Keratinocyte (primary cell): ENCODE measurements at places on chromosomes 3 and 15.
A peak's percentile ranks its signal among the peaks of the same experiment; 100 is the strongest.

DNA sequence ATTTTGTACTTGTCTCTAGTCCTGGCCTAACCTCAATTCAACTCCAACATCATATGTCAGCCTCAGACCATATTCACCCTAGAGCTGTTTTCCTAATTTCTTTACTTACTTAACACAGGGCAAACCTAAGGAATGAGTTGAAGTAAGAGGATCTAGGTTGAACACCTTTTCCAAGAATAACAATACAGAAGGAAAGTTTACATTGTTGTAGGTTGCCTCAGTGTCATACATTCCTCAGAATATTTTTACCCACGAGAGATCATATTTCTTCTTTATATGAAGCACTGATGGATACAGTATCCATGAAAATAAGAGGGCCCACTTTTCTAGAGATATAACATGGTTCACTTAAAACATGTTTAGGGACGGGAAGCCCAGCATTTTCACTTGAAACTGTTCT lies 369.5 kb downstream of the CNTN6 start:
- DNase-seq, result no peak

DNA sequence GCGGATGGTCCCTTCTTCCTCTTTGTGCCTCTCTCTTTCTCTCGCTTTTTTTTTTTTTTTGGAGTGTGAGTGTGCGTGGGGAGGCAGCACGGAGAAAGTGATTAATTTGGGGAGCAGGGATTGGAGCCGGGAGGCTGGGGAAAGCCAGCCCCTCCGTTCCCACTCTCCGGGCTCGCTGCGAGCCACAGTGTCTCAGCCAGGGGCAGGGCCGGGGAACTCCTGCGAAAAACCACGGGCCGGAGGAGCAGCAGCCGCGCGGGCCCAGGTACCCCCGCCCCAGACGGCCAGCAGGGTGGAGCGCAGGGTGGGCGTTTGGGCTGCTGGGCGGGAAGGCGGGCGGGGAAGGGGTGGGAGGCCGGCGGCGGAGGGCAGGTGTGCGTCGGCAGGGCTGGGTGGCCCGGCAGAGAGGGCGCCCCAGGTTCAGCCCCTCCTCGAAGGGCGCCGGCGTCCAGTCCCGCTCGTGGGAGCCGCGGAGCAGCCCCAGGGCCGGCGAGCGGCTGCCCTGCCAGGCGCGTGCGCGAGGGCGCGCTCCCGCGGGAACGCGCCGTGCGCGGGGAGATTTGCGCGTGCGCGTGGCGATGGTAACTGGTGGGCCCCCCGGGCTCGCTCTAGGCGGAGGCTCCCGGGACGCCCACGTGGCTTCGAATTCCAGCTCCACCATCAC lies 1.4 kb downstream of the CHL1 start:
- no peak for DNase-seq

DNA sequence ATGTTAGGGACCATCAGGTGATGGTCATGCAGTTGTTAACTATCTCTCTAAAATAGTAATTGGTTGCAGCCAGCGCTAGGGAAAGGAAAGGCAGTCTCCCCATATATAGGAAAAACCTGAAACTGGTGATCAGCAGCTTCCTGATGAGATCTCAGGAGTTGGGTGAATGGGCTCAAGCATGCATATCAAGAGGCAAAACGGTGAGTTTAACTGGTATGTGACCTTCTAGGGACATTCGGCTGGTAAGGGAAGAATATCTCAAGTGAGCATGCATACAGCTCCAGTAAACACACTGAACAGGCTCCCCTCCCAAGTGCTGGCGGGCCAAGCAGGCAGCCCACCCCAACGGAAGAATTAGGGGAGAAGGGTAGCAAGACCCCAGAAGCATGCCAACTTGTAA lies 49.3 kb upstream of the ROBO2 start:
- DNase-seq, result no peak

- no peak for DNase-seq
Measured at GRCh38 chr3:111541911-111542483, at the start of gene CD96. Gene CD96, plus strand, starts transcription at chr3:111542197. Its CDS starts 52 bp downstream, at chr3:111542249.

GRCh38 chr3:139312416-139312815 lies 31.4 kb upstream of the MRPS22 start:
- DNase-seq, result no peak

DNA sequence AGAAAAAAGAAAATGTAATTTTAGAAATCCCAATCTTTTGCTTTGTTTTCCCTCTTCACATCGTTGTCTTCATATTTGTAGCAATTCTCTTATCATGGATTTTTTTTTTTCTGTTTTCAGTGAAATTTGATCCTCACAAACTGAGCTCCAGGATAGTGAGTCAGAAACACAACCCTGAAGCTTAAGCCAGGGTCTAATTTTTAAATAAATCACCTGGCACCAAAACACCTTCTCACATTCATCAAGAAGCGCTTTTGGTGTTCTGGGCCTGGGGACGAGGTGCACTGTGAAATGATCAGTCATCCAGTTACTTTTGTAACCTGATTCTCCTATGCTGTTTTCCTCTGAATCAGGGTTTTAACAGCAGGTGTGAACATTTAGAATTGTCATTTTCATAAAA lies 87.7 kb downstream of the REC114 start:
- DNase-seq, result no peak

DNA sequence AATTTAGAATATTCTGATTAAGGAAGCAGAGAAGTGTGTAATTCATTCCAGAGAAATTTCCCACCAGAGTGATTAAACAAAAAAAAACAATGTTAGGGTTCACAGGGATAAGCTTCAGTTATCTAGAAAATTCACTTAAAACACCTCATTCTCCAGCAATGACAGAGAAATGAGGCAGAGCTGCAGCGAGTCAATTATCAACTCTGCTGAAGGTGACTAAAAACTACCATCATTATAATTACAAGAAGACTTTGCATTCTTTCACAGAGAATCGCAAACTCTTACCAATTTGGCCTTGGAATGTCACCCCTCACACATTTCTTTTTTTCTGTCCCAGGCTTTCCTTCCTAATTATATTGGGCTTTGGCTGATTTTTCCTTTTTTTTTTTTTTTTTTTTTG lies 117.1 kb downstream of the RAB11A start:
- no peak for DNase-seq

DNA sequence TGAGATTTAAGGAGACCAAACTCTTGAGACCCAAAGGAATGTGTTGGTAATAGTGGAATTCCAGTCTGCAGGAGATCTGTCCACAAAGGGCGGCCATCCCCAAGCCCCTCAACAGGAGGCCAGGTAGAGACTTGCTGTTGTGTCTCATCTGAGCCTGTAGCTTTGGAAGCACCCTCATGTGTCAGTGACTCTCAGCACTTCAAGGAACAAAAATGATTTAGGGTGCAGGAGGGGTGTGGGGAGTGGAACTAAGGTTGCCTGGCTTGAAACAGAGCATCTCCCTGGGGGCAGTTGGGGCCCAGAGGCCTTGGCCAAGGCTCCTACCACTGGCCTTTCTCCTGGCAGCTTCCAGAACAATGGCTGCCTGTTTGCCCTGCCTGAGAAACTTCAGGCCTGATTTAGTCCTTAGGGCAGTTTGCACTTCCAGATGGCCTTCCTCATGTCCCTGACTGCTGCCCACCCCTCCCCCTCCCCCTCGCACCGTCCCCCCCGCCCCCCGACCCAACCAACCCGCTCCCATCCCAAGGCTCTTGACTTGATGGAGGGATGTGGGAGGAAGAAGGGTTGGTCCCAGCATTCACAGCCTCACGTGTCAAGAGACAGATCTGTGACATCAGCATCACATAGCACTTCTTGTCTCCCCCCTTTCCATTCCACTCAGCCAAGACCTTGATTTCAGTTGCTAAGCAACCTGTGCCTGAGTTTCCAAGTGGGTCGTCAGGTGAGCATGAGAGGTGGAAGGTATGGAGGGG lies 77.1 kb downstream of the CORO2B start:
- no peak for DNase-seq

DNA sequence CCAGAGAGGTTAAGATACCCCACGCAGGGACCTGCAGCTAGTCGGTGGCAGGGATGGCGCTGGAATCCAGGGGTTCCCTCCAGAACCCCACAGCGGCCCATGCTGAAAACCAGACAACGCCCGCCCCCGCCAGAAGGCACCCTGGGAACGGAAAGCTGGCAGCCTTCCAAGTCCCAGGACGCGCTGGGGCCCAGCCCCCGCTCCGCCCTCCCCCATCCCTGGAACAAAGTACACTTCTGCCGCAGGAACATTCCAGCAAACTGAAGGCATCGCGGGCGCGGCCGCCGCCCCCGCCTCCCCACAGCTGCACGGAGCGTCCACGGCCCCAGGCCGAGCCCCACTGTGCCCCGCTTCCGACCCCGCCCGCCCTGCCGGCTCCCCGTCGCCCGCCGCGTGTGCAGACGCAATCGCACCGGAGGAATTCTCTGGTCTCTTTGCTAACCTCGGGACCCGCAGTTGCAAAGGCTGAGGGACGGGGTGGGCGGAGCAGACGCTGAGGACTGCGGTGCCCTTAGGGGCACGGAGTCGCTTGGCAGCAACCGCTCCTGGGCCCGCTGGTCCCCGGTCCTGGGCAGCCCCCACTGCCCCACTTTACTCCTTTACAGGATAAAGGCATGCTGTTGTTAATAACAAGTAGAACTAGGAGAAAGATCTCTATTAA lies 44.8 kb upstream of the RNU6-1 start:
- peak; percentile 42 for DNase-seq

DNA sequence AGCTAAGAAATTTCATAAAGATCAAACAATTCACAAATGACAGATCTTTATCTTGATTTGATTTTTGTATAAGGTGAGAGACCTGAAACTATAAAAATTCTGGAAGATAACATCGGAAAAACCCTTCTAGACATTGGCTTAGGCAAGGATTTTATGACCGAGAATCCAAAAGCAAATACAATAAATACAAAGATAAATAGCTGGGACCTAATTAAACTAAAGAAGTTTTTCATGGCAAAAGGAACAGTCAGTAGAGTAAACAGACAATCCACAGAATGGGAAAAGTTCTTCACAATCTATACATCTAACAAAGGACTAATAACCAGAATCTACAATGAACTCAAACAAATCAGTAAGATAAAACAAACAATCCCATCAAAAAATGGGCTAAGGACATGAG lies 116.9 kb upstream of the BCHE start:
- no peak for DNase-seq

GRCh38 chr3:149621218-149622005 lies 36.4 kb downstream of the WWTR1 start:
- DNase-seq, result no peak

DNA sequence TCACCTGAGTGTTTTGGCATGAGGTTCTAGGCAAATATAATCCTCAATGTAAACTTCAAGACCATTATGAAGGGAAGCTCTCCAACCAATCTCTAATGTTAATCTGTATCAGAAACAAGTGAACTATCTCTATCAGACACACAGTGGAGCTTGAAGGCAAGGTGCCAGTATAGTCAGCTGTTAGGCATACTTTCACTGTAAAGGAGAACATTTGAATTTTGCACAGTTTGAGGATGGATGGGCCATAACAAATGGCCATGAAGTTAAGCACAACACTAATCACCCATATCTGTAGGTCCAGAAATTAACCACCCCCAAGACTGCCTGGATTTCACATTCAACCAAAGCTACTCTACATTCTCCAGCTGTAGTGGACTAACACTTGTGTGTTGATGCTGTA lies 69.1 kb upstream of the LMOD3 start:
- no peak for DNase-seq

GRCh38 chr15:62165104-62165792 lies at the start of gene C2CD4B:
Gene C2CD4B, minus strand, starts transcription at chr15:62165285. Its CDS starts 301 bp downstream, at chr15:62164984.
- no peak for DNase-seq

GRCh38 chr3:53232641-53233377 lies 23.0 kb downstream of the TKT start:
- no peak for DNase-seq

GRCh38 chr3:132554437-132554836 lies 42.6 kb upstream of the ACKR4 start:
- no peak for DNase-seq

- DNase-seq, result no peak
Measured at GRCh38 chr15:56866803-56867202, 51.6 kb upstream of the TCF12 start.

- DNase-seq, result no peak
Measured at GRCh38 chr15:76258460-76258859, 52.8 kb downstream of the ETFA start.

GRCh38 chr3:38031022-38031994 lies 1.9 kb upstream of the PLCD1 start:
- DNase-seq, result no peak

DNA sequence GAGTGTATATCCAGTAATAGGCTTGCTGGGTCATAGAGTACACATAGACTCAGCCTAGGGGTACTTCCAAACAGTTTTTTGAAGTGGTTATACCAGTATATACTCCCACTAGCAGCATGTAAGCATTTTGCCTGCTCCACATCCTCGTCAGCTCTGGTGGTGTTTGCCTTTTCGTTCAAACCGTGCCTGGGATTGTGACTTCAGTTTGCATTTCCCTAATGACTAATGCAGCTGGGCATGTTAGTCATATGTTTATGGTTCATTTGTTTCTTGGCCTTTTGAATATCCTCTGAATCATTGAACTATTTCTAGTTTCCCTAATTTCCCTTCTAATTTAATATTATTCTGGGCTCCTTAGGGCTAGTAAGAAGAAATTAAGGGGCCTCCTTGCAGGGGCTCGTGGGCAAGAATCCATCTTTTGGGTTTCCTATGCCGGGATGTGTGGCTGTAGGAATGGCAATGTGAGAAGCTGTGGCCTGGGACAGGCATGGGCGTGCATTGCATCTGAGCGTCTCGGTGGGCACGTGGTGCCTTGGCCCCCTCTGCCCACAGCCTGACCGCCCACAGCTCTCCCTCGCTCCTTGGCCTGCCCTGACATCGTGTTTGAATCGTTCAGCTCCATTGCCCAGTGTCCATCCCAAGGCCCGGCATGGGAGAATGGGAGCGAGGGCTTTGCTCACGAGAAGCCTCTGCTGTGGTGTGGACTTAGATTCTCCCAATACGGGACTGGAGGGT lies 26.4 kb downstream of the FAH start:
- no peak for DNase-seq

DNA sequence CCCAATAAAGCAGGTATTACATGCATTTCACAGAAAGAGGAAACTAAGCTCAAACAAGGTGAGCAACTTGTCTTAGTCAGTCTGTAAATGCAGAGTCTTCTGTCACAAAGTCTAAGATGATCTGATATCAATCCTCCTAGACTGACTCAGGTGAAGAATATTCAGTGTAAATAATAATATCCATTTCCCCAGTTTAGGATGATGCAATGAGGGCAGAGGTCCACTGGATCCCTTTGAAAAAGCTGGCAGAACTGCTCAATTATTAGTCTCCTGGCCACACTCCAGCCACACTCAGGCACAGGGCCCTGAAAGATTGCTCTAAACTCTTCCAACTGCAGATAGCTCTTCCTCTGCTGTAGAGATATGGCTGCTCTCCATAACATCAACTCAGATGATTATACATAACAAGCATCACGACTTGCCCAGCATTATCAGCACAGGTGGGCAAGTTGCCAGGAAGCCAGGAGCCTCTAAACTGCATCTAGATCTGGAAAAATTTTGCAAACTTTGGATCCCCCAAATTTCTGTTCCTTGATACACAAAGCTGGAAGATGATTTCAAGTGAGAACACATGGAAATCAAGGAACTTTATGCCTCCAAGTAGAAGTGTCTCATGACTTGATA lies 129.8 kb upstream of the CPNE4 start:
- DNase-seq, result no peak

GRCh38 chr3:101725194-101725889 lies 928 bp downstream of the CEP97 start:
- DNase-seq, result no peak

- no peak for DNase-seq
Measured at GRCh38 chr3:13704174-13704573, 155.2 kb downstream of the FBLN2 start.

- peak; percentile 74 for DNase-seq
Measured at GRCh38 chr15:60407415-60407805, 9.6 kb upstream of the ANXA2 start.

- DNase-seq, result no peak
Measured at GRCh38 chr3:46924921-46925584, 47.5 kb downstream of the PTH1R start.

- no peak for DNase-seq
Measured at GRCh38 chr3:128495435-128495970, 2.5 kb upstream of the GATA2 start.

GRCh38 chr3:185267193-185267592 lies 13.3 kb upstream of the EHHADH start:
- DNase-seq, result no peak
